ENCODE measurements at places on chromosomes 2 and 18.

- no peak for DNase-seq
These were observed 9.9 kb upstream of the ODC1 start for GRCh38 chr2:10457846-10458598.

DNA sequence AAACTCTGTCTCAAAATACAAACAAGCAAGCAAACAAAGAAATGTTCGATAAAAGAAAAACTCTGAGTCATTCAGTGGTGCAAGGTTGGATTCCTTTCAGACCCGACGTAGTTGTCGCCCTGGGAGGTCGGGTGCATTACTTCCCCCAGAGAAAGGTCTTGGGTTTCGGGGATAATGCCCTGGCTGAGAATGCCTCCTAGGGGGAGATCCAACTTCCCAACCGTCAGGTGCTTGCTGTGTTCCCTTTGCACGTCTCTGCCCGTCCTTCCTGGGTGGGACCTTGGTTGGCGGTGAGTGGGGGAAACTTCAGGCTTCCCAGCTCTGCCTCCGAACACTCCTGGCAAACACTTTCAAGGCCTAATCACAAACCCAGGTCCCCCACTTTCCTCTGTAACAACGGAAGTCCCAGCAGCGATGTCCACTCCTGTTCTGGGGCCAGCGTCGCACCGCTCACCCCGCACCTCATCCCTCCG is 609 bp downstream of the TPGS2 start:
- DNase-seq, result peak; percentile 21

- DNase-seq, result no peak
These were observed 18.0 kb upstream of the KLHL23 start for GRCh38 chr2:169715379-169716237.

DNA sequence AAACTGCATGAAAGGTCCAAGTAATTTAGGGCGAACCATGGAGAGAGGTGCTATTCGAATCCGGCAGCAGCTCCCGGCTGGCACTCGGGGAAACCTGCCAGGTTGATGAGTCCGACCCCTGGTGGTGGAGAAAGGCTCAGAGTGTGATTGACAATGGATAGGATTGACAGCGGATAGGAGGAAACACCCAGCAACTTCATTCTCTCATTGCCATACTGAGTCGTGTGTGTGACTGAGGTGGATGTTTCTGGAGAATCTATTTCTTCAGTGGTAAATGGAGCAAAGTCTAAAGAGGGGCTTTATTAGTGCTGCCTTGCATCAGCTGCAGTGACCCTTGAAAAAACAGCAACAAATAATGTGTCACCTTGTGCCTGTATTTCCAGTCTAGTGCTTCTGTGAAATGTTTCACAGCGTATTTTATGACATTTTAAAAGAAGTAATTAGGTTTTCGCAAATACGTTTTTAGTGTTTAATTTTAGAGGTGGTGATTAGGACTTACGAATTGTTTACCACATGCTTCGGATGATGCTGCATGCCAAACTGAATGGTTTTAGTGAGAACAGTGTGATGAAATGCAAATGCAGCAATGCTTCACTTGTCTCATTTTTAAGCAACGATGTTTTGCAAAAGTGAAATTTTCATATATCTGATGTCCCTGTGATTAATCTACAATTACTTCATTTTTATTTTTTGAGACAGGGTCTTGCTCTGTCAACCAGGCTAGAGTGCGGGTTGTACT is 102.0 kb downstream of the DCDC2C start:
- DNase-seq, result no peak

DNA sequence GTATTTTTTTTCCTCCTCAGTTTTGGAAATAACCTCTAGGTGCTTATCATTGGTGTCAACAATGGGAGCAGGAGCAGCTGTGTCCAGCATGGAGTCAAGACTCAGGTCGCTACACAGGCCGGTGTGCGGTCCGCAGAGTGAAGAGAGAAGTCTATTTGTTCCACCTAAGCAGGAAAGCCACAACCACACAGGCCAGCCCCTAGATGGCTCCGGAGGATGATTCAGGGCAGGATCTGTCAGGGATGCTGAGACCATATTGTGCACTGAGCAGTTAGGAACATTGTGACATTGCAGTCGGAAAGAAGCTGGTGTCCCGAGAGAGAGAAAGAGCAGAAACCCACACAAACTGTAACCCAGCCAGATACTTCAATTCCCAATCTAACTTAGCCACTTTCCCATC is 136.9 kb downstream of the GAREM1 start:
- DNase-seq, result no peak

GRCh38 chr2:139293992-139294548 is 513.9 kb upstream of the NXPH2 start:
- no peak for DNase-seq

DNA sequence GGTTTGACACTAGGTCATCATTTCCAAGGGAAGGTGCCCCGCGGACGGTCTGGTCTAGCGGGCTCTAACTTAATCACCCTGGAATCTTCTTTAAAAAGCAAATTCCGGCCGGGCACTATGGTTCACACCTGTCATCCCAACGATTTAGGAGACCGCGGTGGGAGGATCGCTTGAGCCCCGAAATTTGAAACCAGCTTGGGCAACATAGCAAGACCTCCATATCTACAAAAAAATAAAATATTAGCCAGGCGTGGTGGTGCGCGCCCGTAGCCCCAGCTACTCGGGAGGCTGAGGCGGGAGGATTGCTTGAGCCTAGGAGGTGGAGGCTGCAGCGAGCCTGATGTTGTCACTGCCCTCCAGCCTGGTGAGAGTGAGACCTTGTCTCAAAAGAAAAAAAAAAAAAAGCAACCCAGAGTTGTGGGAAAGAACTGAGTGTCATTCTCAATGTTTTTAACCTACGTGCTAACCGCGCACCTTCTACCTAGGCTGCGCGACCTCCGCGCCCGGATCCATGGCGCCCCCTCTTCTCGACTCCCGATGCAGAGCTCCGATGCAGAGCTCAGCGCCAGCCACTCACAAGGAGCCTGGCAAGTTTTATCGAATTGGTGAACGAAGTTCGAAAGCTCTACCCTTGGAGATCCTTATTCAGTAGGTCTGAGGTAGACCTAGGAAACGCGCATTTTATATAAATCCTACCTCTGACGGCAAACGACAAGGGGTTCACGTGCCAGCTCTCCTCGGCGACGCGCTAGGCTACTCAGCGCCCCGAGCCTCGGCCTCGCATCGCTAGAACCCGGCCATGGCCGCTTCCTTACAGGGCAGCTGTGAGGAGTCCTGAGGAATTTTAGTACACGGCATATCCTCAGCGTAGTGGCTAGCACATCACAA is 888 bp upstream of the TWSG1 start:
- peak; percentile 14 for DNase-seq

DNA sequence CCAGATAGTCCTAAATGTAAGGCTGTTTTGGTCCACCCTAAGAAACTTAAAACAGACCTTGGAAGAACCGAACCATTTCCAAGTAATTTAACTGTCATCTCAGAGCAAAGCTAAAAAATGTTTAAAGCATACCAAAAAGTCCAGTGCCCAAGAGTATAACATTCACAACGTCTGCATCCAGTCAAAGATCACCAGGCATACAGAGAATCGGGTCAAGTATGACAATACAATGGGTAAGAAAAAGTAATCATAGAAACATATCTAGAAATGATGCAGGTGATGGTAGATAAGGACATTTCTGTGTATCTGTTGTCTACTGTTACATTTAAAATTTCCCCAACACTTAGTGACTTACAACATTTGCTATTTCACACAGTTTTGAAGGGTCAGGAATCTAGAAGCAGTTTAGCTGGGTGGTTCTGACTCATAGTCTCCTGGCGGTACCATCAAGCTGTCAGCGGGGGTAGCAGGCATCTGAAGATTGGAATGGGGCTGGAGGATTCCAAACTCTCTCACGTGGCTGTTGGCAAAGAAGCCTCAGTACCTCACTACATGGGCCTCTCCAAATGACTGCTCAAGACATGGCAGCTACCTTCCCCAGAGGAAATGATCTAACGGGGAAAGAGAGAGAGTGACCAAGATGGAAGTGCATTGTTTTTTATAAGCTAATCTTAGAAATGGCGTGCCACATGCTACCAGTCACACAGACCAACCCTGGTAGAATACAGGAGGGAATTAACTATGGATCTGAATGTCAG is 36.6 kb upstream of the DYNC2LI1 start:
- DNase-seq, result no peak

GRCh38 chr2:220533485-220533884 is 906.1 kb downstream of the SLC4A3 start:
- no peak for DNase-seq

DNA sequence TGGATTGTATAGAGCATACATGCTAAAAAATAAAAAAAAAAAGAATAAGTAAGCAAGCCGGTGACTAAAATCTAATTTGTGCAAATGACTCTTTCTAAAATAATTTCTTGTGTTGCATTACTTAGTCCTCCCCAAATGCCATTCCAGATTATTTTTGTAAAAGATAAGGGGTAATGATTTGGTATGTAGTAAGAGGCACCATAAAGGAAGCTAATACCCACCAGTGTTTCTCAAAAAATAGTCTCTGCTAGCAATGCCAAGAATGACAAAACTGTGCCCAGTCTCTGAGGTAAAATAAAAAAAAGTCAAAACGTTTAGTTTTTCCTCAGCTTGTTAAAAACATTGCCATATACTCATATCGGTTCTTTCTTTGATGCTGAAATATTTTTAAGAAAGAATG is 2.7 kb downstream of the METTL5 start:
- no peak for DNase-seq

GRCh38 chr18:36298126-36298741 is 721 bp downstream of the FHOD3 start:
- DNase-seq, result peak; percentile 40

DNA sequence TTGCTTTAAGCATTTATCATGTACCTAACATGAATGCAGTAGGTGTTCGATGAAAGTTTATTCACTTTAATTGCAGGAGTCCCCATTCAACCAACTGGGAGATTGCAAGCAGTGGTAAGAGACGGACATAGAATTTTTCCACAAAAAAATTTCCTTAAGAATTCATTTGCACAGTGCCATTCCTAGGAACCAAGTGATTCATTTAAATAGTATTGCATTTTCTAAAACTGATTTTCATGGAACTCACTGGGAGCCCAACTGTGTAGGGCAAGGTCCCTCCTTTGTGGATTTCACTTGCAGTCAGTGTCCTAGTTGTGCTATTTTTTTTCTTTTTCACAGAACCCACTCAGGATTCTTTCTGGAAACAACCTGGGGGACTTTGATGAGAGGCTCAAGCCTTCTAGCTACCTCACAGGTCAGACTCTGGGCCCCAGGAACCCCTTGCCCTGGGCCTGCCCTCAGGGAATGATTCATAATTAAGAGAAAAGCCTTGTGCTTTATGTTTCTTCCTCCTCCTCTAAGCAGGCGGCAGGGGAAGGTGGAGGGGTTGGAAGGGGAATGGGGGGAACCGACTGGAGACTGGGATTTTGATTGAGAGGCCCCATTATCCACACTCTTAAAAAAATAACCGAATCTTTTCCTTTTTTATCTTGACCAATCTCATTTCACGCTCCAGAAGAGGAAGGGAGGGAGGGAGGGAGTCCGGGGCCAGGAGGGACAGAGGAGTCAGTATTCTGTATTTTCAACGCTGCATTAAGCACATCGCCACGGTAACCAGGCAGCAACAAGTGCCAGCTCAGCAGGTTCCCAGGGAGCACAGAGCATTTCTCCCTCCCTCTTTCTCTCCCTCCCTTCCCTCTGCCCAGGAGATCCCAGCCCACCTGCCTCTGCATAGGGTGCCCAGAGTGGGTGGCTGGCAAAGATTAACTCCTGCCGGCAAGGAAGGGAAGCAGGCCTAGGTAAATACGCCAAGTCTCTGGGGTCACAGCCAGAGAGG is 51.8 kb downstream of the PSD4 start:
- no peak for DNase-seq

GRCh38 chr2:111675419-111676194 is 208.4 kb downstream of the ANAPC1 start:
- DNase-seq, result no peak

- no peak for DNase-seq
These were observed 26.4 kb upstream of the NRP2 start for GRCh38 chr2:205655779-205656456.

DNA sequence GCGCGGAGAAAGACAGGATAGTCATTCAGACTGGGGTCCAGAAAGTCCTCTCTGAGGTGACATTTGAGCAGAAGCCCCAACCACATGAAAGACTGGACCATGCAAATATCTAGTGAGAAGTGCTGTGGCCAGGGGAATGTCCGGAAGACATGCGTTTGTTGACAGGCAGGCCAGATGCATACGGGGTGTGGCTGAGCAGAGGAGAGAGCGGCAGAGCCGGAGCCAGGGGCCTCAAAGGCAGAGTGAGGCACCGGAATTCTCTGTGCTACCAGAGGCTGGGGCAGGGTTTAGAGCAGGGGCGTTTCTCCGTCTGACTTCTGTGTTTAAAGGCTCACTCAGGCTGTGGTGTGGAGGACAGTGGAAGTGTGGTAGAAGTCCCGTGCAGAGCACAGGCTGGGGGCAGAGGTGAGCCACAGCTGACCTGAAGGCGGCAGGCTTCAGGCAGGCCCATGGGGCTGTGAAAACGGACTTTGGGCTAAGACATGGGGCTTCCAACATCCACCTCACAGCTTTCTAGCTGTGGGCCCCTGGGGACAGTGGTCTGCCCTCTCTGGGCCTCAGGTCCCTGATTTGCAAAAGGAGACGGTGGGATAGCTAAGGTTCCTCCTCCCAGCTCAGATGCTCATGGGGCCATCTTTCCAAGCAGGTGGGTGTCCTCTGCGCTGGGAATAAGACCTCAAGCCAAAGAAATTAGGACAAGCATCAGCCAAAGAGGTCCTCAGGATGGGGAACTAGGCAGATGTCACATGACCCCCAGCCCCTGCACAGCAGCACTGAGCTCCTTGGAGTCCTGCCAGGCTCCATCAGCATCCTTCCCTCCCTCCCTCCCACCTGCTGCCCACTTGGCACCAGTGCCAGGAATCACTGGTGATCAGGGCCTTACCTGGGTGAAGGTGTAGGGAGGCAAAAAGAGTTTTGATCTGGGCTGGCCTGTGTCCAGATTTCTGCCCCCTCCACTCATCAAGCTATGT is 11.2 kb downstream of the RUFY4 start:
- DNase-seq, result no peak

DNA sequence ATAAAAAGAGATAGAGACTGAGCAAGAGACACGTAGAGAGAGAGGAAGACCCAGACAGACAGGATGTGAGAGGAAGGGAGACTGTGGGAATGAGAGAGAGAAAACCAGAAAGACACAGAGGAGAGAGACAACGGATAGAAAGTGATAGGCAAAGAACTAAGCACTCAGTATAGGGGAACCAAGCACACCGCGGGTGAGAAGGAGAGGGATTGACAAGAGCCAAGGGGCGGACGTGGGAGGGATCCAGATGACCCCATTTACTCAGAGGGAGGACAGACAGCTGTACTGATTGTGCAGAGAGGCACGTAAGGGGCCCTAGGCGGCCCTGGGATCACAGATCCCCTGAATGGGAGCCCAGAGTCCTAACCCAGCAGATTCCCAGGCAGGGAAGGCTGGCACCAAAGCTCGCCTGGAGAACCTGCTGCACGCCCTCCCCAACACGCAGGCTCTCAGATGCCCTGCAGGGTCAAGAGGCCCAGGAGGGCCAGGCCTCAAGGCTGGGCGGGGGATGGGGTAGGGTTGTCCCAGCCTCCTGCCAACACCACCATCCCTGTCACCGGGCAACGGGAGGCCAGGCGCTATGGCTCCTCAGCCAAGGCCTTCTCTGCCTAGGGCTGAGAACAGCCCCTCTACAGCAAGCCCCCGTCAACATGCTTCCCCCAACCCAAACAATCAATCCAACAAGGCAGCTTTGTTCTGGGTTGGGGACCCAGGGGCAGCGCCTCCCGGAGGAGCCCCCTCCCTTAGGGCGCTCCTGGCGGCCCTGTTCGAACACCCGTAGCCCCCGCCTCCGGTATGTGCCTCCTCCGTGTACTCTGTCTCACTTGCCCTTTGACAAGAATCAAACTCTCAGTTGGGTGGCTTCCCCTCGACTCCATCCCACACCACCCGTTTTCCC is 579 bp downstream of the LOXL3 start:
- peak; percentile 44 for DNase-seq

- DNase-seq, result no peak
These were observed 172.6 kb downstream of the MCFD2 start for GRCh38 chr2:46743021-46743420.

All from frontal cortex (tissue), 4 donors.